ENCODE measurements at places on chromosomes 5 and 9.

DNA sequence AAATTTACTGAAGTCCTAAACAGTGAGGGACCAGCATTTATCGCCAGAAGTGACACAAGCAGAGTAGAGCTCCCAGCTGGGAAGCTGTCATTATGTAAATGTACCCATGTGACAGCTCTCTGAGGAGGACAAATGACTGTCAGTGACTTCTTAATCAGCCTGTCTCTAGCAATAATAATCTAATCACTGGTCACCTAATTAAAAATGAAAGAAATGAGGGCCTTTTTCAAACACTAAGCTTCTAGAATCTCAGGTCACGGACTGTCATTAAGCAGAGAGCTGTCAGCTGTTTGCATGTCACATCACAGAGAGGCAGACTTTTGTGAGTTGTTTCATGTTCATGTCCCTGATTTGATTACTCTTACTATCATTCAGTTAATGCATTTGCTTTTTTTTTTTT is 77.9 kb upstream of the FBXL17 start:
- no peak for DNase-seq

GRCh38 chr5:18000744-18001143 is 366.5 kb downstream of the TAF11L14 start:
- DNase-seq = no peak

DNA sequence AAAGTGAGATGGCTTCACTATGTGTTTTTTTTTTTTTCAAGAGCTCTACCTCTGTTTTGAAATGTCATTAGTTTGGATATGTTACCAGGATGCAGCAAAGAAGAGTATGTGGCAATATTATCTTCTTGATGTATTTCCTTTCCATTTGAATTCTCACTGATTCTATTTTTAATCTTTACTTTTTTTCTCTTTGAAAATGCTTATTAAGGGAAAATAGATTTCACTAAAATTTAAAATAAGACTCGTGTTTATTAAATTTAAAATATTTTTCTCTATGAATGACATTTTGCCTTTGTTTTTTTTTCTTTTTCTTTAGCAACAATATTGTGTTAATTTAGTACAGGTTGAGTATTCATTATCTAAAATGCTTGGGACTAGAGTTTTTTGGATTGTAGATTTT is 29.2 kb downstream of the TENT2 start:
- no peak for DNase-seq

DNA sequence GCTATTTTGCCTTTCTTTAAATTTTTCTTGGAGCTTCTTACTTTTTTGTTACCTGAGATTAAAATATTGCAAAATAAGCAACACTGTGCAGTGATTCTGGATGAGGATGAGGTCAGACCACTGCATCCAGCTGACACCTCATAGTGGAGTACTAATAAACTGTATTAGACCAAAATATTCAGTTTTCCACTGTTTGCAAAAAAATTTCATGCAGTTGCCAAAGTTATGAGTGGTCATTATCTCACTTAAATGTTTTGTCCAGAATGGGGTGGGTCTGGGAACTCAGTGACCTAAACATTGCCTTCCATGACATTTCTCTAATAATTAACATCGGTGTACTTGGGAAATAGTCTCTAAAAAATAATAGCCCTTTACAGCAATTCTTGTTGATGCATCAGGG is 143.8 kb downstream of the ADAMTSL1 start:
- no peak for DNase-seq

DNA sequence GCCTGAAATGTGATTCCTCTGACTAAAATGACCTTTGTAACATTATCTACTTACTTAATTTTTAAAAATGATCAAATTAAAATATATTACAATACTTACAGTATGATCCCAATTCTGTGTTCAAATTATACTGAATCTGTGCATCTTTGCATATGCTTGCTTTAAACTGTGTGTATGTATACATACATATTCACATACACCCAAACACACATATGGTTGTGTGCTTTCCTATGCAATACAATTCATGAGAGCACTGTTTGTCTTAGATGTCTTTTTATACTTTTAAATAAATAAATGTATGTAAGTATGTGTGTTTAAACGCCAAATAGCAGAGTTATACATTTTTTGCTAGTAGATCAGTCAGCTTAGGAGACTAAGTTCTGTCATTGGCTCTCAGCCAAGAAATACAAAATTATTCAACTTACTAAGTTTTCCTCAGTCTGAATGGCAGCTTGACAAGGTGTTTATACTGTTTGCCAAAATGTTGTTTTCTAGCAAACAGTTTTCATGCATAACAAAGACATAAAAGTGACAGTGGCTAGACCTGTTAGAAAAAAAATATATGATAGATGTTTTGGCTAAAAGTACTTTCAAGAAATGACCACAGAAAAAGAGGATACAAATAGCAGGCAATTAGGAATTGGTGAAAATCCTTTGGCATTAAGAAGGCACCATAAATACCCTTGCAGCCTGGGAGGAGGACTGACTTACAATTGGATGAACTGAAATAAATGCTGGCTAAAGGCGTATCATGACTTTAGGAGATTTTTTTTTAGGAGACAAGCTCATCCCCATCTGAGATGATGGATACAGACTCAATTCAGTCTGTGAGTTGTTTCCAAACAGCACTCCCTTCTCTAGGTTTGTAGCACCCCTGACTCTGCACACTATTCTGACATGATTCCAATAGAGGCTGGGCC is 7.9 kb downstream of the TICAM2 start:
- DNase-seq = no peak

DNA sequence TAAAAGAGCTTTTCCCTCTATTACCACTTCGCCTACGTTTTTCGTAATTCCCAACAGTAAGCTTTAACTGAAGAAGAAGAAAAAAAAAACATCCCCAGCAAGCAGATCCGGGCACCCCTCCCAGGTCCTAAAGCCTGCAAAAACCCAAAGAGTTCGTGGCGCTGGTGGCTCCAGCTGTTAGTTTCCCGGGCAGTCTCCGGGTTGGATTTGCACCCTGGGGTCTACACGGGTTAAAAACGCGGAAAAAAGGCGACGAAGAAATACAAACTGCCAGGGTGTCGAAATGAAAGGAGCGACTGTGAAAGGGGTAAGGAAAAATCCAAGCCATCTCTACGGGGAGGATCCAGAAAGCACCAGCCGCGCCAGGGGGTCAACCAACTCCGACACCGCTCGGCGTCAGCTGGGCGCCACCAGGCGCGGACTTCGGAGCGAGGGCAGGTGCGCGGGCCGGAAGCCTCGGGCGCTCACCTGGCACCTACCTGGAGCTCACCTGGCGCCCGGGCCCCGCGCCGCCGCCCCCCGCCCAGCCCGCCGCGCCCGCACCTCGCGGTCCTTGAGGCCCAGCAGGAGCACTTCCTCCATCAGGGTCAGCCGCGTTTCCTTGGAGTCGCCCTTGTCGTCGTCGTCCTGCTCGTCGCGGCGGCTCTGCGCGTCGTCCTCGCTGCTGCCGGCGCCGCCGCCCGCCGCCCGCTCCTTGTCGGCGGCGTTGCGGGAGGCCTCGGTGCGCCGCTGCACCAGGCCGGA is 680 bp downstream of the GOLPH3 start:
- DNase-seq = peak; percentile 92

- no peak for DNase-seq
Observed at GRCh38 chr9:18479405-18479804, 5.5 kb downstream of the ADAMTSL1 start.

- no peak for DNase-seq
Observed at GRCh38 chr9:14573319-14573718, 119.9 kb downstream of the ZDHHC21 start.

Data from mesenteric fat pad (tissue), 1 donor.